Cortex of kidney (tissue), 1 donor: ENCODE measurements at places on chromosomes 11 and 22.

DNA sequence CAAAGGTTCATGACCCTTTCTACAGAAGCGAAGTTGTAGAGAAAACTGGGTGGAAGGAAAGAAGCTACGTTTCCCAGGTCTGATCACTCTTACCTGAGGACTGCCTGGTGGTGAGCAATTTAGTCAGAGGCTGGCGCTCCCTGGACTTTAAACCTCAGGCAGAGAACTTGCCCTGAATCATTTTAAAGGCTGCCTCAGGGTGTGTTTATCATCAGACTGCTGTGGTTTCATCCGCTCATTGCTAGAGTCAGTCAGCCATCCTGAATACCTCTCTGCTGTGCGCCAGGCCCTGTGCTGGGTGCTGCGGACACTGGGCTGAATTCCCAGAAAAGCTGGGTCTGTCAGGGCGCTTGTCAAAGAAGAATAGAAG is 2.7 kb downstream of the DTX4 start:
- DNase-seq, result no peak

DNA sequence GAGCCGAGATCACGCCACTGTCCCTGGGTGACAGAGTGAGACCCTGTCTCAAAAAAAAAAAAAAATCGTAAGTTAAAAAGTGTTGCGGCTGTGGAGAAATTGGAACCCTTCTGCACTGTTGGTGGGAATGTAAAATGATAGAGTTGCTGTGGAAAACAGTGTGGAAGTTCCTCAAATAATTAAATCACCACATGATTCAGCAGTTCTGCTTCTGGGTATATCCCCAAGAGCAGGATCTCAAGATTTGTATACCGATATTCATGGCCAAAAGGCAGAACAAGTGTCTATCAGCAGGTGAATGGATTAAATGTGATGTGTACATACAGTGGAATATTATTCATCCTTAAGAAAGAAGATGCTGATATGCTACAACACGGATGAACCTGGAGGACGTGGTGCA is 3.8 kb downstream of the SELENOO start:
- DNase-seq, result no peak

GRCh38 chr11:116533186-116533825 is 239.5 kb downstream of the BUD13 start:
- DNase-seq, result no peak

- no peak for DNase-seq
Observed at GRCh38 chr11:112016088-112016764, 9.0 kb upstream of the DLAT start.

- no peak for DNase-seq
Observed at GRCh38 chr22:49286181-49286760, 541.4 kb downstream of the BRD1 start.

GRCh38 chr22:44202261-44202789 is 21.6 kb downstream of the PARVG start:
- DNase-seq, result no peak

GRCh38 chr11:128965485-128965884 is 22.8 kb upstream of the TP53AIP1 start:
- no peak for DNase-seq

GRCh38 chr11:109384873-109385272 is 37.1 kb upstream of the C11orf87 start:
- no peak for DNase-seq

DNA sequence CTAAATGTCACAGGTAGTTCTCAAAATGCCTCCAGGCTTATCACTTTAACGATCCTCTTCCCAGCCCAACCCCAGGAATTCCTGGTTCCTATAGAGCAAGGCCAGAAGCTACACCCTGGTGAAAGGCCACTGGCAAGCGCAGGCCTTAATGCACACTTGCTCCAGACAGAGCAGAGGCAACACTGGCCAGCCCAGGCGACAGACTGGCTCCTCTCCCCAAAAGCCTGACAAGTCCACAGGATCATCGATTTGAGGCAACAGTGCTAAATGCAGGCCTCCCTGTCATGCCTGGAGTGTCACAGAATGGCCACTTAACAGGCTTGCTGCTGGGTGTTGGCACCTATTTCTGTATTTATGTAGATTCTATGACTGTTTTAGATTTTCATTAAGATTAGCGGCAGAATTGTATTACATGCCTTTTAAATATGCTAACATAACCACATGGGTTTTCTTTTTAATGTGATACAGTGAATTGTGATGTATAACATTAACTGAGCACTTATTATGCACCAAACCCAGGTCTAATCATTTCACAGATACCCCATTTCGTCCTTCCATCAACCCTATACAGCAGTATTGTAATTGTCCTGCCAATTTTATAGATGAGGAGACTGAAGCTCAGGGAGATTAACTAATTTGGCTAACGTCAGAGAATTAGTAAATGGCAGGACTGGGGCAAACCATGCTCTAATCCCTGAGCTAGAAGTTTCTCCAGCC is 38.6 kb downstream of the PACSIN2 start:
- DNase-seq, result no peak

- no peak for DNase-seq
Observed at GRCh38 chr11:76088511-76088910, 117.8 kb downstream of the WNT11 start.

GRCh38 chr11:2954263-2954662 is 25.0 kb upstream of the PHLDA2 start:
- DNase-seq, result no peak

DNA sequence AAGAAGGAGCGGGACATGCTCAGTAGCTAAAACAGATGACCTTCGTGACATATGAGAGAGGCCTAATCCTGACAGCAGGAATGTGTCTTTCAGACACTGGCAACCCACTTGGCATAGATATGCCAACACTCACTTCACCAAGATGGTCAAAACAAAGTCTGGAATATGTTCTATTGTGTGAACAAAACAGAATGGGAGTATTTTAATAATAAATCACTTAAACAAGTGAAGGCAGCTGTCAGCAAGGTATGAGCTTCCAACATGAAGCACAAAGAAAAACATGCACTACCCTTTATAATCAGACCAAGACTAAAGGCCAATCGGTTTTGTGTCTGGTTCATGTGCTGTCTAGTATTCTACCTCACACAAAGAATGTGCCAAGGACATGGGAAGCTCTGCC is 23.1 kb downstream of the CCDC34 start:
- DNase-seq, result no peak

DNA sequence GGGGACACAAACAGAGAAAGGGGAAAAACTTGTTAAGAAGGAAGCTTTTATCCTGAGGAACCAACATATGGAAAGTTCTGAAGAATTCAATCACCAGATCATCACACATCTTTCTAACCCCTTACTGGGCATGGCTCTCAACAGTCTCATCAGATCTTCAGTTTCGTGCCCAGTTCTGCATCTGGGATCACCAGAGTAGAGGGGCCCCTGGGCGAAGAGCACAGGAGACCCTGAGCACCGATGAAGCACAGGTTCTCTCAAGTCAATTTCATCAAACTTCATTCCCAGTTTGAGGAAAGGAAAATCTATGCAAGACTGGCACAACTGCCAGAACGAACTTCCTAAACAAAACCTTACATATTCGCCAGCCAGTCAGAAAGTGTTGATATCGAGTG is 8.5 kb upstream of the PYGM start:
- no peak for DNase-seq

GRCh38 chr11:122077459-122077858 is 38.6 kb downstream of the BLID start:
- DNase-seq, result no peak

DNA sequence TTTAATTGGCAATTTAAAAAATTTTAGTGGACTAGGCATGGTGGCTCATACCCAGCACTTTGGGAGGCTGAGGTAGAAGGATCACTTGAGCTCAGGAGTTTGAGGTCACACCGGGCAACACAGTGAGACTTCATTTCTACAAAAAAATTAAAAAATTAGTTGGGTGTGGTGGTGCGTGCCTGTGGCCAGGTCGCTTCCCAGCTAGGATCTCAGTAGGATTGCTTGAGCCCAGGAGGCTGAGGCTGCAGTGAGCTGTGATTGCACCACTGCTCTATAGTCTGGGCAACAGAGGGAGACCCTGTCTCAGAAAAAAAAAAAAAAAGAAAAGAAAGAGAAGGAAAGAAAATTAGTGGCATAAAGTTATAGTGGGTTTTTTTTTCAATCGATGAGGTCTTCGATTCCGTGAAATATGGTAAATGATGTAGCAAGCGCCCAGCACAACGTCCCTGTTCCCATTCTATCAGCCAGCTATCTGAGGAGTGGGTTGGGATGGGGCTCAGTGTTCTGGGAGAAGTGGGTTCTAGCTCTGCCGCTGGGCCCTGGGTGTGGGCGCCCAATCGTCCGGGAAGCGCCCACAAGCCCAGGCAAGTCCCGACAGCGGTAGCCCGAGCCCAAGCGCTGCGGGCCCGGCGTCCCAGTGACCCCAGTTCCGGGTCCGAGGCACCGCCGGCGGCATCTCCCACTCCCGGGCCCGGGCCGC is 1.4 kb downstream of the FOSL1 start:
- DNase-seq, result no peak

DNA sequence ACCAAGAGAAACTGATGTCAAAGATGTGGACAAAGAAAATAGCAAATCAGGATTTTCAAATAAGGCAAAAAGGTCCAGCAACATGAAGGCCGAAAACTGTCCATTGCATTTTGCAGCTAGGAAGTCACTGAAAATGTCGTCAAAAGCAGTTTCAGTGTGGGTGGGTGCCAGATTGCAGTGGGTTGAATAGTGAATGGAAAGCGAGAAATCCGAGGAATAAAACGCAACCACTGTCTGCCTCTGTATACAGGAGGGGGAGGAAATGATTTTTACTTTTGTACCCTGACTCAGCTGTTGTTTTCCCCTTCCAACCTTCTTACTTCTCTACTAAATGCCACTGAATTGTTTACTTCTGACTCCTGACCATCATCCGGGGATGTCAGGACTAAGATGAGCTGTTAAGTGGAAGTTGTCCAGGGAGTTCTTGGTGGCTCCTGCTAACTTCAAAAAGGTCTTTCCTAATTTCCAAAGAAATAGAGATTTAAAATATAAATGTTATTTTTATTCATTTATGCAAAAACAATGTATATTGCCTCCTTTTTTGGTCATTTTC is 64.9 kb upstream of the BIRC3 start:
- no peak for DNase-seq

DNA sequence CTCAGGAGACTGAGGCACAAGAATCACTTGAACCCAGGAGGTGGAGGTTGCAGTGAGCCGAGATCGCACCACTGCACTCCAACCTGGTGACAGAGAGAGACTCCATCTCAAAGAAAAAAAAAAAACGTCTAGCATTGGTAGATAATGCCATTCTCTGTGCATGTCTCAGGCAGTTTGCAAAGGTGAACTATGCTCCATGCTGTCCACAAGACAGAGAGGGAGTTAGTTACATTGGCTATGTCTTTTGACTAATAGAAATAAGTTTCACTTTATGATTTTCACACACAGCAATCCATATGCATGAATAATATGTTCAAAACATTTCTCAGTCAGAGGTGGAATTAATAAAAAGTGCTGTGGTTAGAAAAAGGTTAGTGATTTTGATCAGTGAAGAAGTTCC is 591.4 kb downstream of the ETS1 start:
- no peak for DNase-seq

DNA sequence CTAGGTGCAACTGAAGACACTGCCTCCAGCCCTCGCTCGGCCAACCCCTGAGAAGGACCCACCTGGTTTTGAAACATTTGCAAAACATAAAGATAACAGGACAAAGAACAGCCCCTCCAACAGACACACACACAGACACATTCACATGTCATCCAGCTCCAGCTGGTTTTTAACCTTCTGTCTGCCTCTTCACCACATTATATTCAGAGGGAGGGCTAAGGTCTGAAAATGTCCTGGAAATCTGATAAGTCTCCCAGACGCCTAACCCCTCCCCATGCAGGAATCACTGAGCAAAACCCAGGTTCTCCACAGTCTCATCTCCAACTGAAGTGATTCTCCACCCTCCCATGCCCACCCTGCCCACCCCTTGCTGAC is 29.4 kb downstream of the PACSIN2 start:
- no peak for DNase-seq

DNA sequence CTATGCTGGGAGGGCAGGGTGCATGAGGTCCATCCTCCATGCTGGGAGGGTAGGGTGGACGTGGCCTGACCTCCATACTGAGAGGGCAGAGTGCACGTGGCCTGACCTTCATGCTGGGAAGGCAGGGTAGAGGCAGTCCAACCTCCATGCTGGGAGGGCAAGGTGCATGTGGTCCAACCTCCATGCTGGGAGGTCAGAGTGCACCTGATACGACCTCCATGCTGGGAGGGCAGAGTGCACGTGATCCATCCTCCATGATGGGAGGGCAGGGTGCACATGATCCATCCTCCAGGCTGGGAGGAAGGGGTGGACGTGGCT is 622.2 kb downstream of the BRD1 start:
- DNase-seq, result no peak

DNA sequence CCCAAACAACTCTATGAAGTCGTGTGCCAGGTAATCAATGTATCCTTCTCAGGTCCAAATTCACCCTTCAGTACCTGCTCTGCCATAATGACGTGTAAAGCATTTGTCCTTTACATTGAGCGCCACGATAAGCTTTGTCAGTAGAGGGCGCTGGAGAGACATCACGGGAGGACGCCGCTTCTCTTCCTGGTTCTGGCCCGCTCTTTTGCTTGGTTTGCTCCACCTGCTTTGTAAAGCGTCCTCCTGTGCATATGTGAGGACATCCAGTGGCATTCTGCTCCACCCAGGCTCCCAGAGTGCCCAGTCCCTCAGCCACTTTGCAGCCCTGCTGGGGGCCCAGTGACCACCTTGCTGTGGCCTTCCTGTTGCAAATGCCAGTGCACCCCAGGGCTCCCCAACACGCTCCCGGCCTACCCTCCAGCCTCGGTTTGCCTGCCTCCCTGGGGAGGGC is 61.1 kb downstream of the WT1 start:
- no peak for DNase-seq

- DNase-seq, result no peak
Observed at GRCh38 chr22:39269095-39269790, 24.5 kb upstream of the PDGFB start.

DNA sequence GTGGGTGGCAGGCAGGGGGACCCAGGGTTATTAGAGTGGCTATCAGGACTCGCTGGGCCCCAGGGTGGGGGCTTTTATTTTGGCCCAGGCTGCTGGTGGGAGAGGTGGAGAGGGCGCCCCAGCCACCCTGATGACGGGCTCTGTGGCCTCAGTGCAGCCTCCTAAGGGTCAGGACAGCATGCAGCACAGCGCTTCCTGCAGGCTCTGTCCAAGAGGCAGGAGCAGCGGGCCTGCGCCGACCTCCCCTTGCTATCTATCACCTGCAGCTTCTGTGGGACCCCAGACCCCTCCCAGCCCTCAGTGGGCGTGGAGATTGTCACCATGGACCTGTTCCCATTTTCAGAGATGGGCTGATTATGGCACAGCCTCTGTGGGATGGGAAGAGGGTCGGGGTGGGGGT is 54.3 kb upstream of the PPARA start:
- DNase-seq, result no peak
